ENCODE measurements at places on chromosomes 13 and 19.

DNA sequence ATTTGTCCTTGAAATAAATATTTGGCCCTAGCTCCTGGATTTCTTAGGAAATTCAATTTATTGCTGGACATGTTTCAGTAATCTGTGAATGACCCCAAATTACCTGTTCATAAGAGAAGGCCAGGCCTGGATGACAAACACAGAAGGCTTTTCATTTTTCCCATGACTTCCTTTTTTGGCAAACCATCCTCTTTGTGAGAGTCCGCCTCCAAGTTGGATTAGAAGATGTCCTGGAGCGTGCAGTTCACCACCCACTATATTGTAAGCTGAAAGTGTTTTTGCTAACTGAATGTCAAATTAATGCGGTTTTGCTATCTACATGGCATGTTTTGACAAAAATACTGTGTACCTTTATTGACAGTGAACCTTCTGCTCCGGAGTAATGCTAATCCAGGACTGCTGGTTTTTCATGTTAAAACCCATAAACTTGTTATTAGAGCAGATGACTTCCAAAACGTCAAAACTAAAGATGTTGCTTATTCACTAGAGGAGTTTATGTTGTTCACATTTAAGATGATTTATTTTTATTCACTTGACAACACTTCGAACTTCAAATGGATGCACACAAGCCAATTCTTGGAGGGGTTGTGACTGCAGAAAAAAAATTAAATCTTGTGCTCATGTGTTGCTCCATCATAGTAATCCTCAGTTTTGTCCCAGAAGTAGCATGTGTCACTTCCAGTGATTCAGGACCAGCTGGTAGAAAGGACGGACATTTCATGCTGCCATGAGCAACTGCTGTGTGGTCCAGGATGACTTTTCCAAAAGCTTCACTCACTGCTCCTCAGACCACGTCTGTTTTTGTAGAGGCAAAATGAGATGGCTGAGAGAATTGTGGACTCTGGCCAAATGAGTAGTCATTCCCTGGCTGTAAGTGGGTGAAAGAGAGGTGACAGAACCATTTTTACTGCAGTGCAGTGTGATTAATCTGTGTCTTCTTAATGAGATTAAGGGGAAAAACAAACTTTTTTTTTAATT lies 71.0 kb downstream of the ITGBL1 start:
- DNase-seq = peak; percentile 43

DNA sequence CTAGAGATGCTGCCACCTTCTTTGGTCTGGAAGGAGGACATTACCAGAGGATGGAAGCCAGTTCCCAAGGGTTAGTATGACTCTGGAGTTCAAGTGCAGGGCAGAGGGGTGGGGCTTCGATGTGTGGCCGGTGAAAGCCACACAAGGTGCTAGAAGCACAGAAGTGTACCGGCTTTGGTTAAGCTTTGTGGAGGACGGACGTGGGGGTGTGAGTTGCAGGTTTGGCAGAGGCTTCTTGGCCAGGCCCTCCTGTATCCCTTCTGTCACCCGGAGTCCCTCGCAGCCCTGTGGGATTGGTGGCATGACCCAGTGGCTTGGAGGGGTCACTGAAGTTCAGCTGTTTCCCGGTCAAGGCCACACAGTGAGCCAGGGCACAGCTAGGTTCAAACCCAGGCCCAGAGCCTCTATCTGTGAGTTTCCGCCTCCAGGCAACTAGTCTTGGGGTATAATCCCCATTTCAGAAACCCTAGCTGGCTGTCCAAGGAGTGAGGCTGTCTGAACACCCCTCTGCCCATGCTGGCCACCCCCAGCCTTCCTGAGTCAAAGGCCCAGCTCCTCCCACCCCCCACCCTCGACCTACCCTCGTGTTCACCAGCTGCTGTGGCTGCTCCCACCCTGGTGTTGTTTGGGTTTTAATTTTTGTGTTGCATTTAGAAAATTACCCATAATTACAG lies 4.6 kb upstream of the SSBP4 start:
- no peak for DNase-seq

GRCh38 chr13:32150239-32150638 lies 118.7 kb downstream of the FRY start:
- no peak for DNase-seq

- no peak for DNase-seq
These were observed 177.1 kb upstream of the RFC3 start for GRCh38 chr13:33640832-33641231.

GRCh38 chr13:99389520-99390304 lies 82.5 kb upstream of the GPR183 start:
- no peak for DNase-seq

DNA sequence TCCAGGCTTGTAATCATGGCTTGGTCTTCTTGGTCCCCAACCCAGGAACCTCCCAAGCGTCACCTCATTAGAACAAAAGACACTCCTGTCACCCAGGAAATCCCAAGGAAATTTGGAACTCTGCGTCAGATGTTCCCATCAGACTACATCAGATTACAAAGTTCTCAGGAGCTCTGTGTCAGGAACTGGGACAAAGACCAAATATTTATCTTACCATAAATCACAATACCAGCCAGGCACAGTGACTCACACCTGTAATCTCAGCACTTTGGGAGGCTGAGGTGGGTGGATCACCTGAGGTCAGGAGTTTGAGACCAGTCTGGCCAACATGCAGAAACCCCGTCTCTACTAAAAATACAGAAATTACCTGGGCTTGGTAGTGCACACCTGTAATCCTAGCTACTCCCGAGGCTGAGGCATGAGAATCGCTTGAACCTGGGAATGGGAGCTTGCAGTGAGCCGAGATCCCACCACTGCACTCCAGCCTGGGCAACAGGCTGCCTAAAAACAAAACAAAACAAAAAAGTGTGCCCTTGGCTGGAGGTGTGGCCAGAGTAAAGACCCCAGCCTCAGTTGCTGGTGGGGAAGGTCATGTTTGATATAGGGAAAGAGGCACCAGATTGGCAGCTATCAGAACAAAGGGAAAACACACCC lies 16.7 kb upstream of the CCDC124 start:
- DNase-seq = no peak

DNA sequence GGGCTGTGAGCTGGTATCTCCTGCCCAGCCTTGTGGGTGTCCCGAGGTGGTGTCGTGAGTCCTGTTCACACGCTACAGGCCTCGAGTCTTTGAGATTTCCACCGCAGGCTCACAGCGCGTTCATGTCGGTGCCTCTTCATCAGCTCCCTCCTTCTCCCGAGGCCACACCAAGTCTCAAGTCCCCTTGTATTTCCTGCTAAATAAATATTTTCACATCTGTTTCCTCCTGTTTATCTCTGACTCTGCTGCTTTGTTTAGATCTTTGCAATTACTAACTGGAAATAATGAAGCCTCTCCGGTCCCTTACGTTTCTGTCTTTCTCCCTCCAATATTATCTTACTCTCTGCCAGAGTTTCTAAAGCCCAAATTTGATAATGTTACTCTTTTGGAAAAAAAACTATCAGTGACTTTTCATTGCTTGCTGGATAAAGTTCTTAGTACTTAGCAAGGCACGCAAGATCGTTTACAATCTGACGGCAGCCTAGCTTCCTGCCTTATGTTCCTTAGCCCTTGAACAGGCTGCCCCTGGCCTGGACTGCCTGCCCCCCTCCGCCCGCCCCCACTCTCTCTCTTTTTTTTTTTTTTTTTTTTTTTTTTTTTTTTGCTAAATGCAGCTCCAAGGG lies 130.5 kb upstream of the RNF113B start:
- DNase-seq = no peak

GRCh38 chr13:111614613-111615012 lies 294.2 kb downstream of the TEX29 start:
- DNase-seq = no peak

GRCh38 chr13:98226496-98226895 lies 49.4 kb upstream of the RNF113B start:
- no peak for DNase-seq

GRCh38 chr13:93409001-93409400 lies 182.4 kb downstream of the GPC6 start:
- no peak for DNase-seq

DNA sequence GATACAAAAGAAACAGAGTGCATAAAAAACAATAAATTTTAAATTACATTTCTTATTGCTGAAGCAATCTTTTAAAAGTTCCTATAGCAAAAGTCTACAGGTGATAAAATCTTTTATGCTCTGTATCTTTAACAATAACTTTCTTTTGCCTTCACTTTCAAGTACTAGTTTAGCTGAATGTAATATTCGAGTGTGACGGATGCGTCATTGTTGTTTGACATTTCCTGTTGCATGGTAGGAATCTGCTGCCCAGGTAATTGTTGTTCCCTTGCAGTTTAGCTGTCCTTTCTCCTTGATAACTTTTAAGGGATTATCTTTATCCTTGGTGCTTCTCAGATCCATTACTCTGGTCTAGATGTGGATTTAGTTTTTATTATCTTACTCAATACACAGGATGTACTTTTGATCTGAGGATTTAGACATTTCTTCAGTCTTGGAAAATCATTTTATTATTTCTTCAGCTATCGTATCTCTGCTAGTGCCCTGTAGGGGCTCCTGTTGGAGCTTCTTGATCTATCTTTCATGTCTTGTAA lies 2.1 kb upstream of the CPB2 start:
- DNase-seq = no peak

- no peak for DNase-seq
These were observed 740 bp downstream of the ZNF555 start for GRCh38 chr19:2841855-2842574.

- no peak for DNase-seq
These were observed 101.6 kb downstream of the IRS2 start for GRCh38 chr13:109684824-109685202.

- no peak for DNase-seq
These were observed 10.2 kb downstream of the TSC22D1 start for GRCh38 chr13:44565881-44566280.

DNA sequence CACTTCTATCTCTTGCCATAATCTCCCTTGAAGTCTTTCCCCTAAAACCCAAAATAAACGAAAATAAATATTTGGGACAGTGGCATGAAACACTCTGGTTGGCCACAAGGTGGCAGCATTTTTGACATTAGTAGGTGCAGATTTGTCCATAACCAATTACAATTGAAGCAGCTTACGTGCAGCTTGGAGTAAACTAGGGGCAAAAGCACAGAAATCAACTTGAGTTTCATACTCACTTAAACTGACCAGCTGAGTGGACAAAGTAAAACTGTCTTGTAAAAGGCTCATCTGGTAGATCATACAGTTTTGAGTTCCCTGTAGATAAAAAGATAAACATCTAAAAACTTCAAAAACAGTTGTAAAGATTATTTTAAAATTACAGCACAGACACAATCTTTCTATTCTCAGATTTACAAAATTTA lies 18.8 kb downstream of the PDCD5 start:
- peak; percentile 49 for DNase-seq

- peak; percentile 100 for DNase-seq
These were observed at the start of gene BLVRB for GRCh38 chr19:40465557-40466218. Gene BLVRB (minus strand): TSS chr19:40465745. CDS start chr19:40465688, 57 bp downstream.

DNA sequence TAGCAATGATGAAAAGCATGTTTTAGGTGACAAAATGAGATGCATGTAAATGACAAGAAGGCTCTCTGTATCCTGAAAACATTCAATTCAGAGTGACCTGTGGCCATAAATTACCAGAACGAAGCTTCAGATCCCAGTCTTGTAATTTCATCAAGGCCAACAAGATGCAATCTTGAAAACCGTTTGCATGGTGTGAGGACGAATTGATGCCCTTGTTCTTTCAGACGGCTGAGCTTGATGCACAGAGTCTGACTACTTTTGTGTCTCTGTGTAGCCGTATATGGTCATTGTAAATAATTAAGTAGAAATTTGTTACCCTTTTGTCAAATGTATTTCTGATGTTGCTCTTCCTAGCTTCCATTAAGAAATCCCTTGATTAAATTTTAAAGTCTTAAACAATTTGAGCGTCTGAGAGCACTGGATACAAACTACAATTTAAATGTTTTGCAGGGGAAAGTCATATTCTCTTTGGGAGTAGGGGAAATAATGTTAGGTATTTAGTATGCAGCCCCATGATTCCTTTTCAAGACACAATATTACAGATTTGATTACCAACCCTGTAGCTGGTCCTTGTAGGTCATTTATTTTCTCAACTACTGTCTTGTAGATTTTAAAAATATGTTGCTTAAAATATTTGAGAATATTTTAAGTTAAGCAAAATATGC lies 125.8 kb upstream of the PCDH9 start:
- no peak for DNase-seq

- DNase-seq = no peak
These were observed 12.9 kb downstream of the CCDC70 start for GRCh38 chr13:51874651-51875050.

- DNase-seq = no peak
These were observed 109.7 kb downstream of the LRCH1 start for GRCh38 chr13:46662690-46663089.

DNA sequence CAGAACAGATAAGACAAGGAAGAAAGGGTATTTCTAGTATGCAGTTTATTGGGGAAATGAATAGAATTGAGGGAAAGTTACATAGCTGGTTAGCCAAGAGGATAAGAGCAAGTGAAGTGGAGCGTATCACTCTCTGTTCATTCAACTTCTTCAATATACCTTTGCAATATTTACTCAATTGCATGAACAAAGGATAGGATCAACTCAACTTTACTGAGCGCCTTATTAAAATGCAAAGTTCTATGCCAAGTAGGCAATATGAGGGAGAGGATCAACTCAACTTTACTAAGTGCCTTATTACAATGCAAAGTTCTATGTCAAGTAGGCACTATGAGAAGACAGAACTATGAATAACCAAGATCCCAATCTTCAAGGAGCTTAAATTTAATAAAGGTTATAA lies 43.9 kb downstream of the ZC3H13 start:
- DNase-seq = no peak

DNA sequence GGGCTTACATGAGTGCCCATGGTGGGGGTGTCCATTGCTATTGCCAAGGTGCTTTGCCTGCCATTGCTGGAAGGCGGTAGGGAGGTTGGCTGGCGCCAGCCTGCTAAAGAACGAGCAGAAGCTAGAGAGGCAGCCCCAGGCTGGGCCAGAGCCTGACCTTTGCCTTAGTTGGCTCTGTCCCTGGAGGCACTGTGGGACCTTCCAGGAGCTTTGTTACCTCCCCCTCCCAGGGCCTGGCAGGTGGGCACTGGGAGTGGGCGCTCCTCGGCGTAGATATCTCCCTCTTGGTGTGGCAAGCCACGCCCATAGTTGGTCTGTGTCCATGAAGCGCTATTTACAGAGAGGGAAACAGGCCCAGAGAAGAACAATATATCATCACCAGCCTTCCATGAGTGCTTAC lies 2.3 kb upstream of the SLC25A42 start:
- peak; percentile 5 for DNase-seq

DNA sequence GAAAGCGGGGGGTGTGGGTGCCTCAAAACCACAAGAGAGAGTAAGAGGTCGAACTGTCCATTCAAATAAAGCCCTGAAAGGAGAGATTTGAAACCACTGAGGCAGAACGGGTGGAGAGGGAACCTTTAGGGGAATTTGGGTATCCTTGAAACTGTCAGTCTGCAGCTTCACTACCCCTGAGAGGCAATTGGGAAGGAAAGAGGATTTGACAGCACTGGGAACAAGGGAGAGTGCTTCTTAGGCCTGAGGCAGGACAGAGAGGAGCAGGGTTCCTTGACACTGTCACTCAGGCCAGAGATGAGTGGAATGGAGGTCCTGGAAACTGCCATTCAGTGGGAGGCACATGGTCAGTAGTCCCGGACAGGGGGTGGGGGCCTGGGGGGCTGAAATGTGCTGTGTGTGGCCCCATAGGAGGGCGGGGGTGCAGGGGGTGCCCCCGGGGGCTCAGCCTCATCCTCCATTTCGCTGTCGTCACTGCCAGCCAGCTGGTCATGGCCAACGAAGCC lies 5.0 kb downstream of the GFY start:
- no peak for DNase-seq

Measured in pons (tissue), 1 donor.